Activated naive CD4-positive, alpha-beta T cell treated with Interleukin-2 at 50 U/mL for 16 hours (primary cell): ENCODE measurements at places on chromosomes 1 and 21.

- DNase-seq, result no peak
Measured at GRCh38 chr1:230008721-230009120, 58.3 kb upstream of the GALNT2 start.

- DNase-seq, result no peak
Measured at GRCh38 chr1:40305871-40306270, 11.2 kb downstream of the COL9A2 start.

DNA sequence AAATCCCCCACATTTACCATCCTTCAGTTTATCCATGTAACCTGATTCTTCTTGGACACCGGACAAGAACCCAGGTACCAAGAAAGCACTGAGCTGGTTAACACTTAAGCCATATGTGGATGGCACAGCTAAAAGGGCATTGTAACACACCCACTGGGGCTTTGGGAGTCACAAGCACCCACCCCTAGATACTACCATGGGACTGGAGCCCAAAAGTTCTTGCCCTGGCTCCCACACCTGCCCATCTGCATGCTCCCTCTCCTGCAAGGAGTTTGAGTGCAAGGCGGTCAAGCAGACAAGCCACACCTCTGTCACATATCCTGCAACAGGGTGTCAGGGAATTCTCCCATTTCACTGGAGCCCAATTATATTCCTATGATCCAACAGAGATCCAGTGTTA lies 270.1 kb downstream of the USH2A start:
- DNase-seq, result no peak

DNA sequence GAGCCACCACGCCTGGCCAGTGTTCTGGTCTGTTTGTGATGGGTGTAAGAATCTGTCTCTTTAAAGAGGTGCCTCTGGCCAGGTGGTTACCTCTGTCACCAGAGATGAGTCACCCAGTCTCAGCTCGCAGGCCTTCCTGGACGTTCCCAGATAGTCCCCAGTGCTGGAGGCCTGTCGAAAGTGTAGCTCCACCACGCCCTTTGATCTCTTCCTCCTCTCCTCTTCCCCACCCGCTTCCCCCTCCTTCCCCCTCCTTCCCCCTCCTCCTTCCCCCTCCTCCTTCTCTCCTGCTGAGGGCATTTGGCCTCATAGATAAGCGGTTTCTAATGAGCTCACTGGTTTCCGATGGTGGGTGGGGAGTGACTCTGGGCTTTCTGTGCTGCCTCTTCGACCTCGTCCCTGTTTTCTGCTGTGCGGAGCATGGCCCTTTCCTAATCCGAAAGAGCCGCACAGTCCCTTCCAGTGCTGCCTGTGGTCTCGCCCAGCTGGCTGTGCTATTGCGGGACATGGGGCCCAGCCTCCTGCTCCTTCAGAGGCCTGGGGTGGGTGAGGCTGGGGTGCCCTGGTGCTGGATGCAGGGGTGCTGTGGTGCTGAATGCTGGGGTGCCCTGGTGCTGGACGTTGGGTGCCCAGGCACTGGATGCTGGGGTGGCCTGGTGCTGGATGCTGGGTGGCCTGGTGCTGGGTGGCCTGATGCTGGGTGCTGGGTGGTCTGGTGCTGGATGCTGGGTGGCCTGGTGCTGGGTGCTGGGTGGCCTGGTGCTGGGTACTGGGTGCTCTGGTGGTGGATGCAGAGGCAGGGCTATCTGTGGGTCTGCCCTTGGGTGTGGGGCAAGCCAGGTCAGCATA lies 19.2 kb downstream of the AGPAT3 start:
- DNase-seq, result peak; percentile 24

GRCh38 chr1:83813576-83813975 lies 185.4 kb downstream of the TTLL7 start:
- DNase-seq, result no peak

GRCh38 chr1:58528518-58528917 lies 18.0 kb downstream of the OMA1 start:
- DNase-seq, result no peak

- no peak for DNase-seq
Measured at GRCh38 chr1:170711682-170712081, 47.8 kb downstream of the PRRX1 start.

- DNase-seq, result no peak
Measured at GRCh38 chr21:25925064-25925800, 190.5 kb downstream of the GABPA start.

- DNase-seq, result no peak
Measured at GRCh38 chr1:85818371-85818770, 110.1 kb upstream of the ZNHIT6 start.

DNA sequence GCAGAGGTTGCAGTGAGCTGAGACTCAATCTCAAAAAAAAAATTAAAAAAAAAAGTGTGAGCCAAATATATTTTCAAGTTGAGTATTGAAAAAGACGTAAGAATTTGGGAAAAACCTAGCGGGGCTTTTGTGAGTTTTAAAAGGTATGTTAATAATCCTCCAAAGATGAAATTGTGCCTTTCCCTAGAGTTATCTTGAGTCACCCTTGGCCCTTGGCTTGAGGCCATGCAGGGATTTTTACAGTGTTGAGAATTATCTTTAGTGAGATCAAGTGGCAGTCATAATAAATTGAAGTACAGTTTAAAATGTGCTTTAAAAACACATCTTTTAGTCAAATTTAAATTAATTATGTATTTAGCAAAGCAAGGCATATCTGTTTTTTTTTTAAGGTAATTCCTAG lies 32.7 kb downstream of the PPP2R5A start:
- DNase-seq, result no peak

GRCh38 chr1:246785494-246786111 lies 61.4 kb downstream of the SCCPDH start:
- no peak for DNase-seq

DNA sequence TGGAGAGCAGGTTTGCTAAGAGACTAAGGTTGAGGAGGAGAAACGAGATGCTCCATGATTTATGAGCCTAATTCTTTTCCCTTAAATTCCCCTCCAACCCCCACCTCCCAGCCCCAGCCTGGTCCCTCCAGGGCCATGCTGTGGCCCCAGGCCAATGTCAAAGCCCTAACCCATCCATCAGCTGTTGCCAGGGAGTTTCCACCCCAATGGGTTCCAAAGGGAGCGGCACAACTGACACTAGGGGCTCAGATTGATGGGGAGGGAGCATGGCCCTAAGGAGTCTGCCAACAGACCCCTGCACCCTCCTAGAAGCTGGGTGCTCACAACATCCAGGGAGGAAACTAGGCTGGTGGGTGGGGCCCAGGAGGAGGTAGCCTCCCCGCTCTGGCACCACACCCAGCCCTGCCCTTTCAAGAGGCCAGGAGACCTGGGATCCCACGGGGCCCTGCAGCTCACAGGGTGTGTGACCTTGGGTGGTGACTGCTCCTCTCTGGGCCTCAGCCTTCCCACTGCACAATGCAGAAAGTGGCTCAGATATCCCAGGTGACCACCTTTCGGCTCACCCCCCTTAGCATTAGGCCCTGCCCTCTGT lies 12.9 kb downstream of the AHDC1 start:
- no peak for DNase-seq

- no peak for DNase-seq
Measured at GRCh38 chr1:237901299-237901934, 10.7 kb upstream of the ZP4 start.

- peak; percentile 7 for DNase-seq
Measured at GRCh38 chr1:12384836-12385456, 155.1 kb downstream of the VPS13D start.

DNA sequence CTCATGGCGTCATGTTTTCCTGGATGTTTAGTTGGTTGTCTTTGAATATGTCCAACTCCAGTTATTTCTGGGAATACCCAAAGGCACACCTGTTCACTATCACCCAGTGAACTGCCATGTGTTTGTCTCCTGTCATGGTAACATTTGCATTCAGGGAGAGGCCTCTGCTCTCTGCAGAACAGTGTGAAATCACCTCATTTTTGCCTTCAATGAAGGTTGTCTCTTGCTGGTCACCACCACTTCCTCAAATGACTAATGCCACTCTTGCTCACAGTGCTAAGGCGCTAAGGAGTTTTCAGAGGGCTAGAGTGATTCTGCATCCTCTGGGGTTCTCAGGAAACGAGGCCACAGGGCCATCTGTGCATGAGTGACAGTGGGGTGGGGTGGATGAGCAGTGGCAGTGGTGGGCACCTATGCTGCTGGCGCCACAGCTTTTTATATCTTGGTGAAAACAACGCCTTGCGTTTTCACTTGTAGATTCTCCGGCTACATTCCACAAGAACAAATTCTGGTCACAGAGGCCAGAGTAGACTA lies 60.0 kb upstream of the ATP5PO start:
- peak; percentile 69 for DNase-seq

DNA sequence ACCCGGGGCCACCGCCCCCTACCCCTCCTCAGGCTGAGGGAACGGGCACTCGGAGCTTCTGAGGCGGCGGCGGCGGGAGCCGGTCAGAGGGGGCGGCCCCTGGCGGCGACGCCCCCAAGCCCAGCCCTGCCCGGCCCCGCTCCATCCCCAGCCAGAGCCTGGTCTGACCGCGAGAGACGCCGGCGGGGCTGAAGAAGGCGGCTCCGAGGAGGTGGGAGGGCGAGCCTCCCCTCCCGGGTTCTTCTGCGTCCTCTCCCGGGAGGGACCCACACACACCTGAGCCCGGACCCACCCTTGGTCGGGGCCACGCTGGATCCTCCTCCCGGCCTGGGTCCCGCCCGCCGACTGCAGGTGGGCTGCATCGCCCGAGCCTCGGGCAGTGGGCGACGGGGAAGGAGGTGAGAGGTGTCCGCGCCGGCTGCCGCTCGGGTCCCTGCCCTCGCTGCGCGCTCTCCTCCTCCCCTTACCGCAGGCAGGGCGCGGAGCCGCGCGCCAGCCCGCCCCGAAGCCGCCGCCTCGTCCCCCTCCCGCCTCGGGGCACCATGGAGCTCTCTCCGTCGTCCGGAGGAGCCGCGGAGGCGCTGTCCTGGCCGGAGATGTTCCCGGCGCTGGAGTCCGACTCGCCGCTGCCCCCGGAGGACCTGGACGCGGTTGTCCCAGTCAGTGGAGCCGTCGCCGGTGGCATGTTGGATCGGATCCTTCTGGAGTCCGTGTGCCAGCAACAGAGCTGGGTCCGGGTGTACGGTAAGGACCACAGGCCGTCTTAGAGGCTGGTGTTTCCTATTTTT lies at the start of gene RASAL2:
RASAL2 (plus strand) TSS at position 154 of the 788 bp plus-strand sequence; CDS start at position 543, 389 bp downstream.
- DNase-seq, result no peak

- DNase-seq, result no peak
Measured at GRCh38 chr1:18542351-18542750, 61.6 kb downstream of the KLHDC7A start.

DNA sequence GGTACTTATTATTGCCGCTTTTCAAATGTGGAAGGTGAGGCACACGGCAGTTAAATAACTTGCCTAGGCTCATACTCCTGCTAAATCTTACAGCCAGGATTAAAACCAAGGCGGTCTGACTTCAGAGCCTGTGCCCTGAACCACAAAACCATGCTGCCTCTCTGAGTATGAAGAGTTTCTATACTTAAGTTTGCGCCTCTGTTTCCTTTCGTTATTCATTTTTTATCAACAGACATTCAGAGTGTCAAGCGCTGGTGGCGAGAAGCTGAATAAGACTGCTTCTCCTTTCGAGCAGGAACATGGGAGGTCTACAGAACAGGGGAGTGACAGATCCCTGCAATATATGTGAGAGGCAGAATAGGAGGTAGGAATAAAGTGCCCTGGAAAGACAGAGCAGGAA lies 96.0 kb upstream of the DUSP10 start:
- peak; percentile 29 for DNase-seq

DNA sequence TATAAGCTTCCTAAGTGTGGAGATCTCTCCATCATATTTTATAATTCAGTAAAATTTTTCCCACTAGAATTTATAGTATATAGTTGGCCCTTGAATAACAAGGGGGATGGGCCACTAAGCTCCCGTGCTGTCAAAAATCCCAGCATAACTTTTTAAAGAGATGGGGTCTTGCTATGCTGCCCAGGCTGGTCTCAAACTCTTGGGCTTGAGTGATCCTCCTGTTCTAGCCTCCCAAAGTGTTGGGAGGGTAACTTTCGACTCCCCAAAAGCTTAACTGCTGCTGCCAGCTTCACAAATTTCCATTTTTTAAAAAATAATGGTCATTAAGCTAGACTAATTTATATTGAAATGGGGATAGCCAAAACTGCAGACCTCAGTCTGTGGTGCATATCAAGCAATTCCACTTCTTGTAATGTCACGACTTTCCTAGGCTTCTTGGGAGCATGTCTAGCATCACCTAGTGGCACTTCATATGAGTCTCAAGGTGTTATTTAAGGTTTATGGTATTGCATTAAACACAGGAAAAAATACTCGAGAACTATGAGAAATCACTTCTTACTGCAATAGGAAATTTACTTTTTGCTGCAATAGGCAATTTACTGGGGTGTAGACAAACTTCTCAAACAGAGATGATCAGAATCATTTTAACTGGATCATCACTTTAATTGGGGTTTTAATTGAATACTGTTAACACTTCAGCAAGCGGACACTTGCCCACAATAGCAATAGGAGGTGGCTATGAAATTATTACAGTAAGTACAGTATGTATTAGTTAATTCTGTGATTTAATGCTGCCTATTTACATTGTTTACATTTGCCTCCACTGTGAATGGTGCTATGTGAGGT lies 19.3 kb upstream of the ACTA1 start:
- no peak for DNase-seq
